ENCODE measurements at places on chromosomes 12 and 14. TPM values are rescaled to one million over a fixed set of nuclear protein-coding genes. Genes with fewer than 3 reads are reported as not detected.

TMPRSS12 gene
- polyA plus RNA-seq: 0.10 TPM

FERMT2 gene
- 185 TPM for polyA plus RNA-seq

LRRC43 gene
- 4.0 TPM for polyA plus RNA-seq

IL22 gene
- not detected for polyA plus RNA-seq

DNA sequence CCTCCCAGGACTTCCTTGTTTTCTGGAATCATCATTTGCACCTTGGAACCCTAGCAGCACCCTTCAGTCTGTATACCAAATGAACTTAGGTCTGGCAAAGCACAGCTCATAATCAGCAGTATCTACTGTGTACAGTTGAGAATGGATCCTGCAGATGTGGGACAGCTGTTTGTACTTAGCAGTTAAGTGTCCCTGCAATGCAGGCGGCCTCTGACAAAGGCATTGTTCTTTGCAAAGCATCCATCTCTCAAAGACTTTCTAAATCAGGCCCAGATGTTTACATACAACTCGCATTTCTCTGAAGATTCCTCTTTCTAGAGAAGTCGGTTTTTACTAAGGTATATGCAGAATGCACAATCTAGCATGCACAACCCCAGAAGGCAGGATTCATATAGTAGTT is 170.5 kb upstream of the RBM19 start:
- no peak for DNase-seq

DNA sequence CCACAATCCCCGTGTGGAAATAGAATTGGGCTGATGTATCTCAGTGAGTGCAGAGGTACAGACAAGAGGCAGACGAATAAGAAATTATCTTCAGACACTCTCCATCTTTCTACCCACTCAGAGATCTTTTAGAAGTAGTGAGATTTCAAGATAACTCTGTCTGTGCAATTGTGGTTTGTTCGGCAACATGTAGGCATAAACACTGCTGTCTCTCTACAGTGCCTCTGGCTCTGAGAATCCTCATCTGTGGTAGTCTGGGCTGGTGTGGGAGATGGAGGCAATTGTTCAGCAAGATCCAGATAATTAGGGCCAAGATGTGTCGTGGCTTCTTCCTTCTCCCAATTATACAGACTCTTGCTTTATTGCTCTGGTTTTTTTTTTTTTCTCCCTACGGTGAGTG is 3.1 kb downstream of the HOXC13 start:
- DNase-seq: no peak

- DNase-seq: no peak
These were observed 84.9 kb upstream of the EVL start for GRCh38 chr14:99980299-99980698.

Data from left renal cortex interstitium (tissue), 4 donors.